ENCODE measurements at places on chromosomes 5 and 9. TPM values are rescaled to one million over a fixed set of nuclear protein-coding genes. Genes with fewer than 3 reads are reported as not detected.

DNA sequence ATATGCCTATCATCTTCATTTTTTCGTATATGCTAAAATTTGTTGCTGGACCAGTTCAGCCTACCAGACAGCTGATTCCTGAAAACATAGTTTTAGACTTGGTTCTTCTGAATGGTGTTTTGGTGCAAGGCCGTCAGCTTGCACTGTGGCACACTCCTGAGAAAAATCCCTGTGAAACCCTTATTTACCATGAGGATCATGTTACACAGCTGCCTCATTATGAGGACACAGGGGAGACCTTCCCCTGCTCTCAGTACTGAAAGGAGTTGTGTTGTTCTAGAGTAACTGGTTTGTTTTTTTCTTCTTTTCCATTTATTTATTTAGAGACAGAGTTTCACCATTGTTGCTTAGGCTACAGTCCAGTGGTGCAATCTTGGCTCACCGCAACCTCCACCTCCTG, 37.6 kb downstream of the MAST4 start:
- no peak for DNase-seq

GRCh38 chr5:56668996-56669395, 146.4 kb upstream of the MAP3K1 start:
- no peak for DNase-seq

Gene TMC1
- not detected for total RNA-seq

GRCh38 chr5:133029416-133029815, 3.1 kb upstream of the ZCCHC10 start:
- DNase-seq = no peak

Gene AGXT2
- total RNA-seq = not detected

DNA sequence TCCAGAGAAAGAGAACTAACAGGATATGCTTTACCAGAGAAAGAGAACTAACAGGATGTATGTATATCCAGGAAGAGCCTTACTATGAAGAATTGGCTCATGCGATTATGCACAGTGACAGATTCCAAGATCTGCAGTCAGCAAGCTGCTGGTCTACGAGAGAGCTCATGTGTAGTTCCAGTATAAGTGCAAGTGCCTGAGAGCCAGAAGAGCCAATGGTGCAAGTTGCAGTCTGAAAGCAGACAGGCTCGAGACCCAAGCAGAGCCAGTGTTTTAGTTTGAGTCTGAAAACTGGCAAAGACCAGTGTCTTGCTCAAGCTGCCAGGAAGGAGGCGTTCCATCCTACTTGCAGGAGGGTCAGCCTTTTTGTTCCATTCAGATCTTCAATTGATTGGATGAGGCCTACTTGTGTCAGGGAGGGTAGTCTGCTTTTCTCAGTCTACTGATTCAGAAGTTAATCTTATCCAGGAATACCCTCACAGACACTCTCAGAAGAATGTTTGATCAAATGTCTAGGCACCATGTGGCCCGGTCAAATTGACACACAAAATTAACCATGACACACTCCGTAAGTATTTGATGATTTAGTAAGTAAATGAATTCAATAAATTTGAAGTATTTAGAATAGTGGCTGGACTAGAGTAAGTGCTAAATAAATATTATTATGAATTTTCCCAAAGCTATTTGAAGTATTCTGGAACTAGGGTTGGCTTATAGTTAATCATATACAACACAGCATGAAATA, 372.1 kb upstream of the SGCD start:
- no peak for DNase-seq

GRCh38 chr5:177392765-177393164, 7.7 kb downstream of the PFN3 start:
- no peak for DNase-seq

Gene BTNL9
- not detected for total RNA-seq

Gene INSL4
- total RNA-seq = not detected

GRCh38 chr9:5460157-5460556, 9.8 kb downstream of the CD274 start:
- DNase-seq = no peak

Gene TTC39B
- 17.3 TPM for total RNA-seq

Gene CDH18
- total RNA-seq = not detected

Gene STPG3
- not detected for total RNA-seq

Gene ZNF300
- 2.8 TPM for total RNA-seq

DNA sequence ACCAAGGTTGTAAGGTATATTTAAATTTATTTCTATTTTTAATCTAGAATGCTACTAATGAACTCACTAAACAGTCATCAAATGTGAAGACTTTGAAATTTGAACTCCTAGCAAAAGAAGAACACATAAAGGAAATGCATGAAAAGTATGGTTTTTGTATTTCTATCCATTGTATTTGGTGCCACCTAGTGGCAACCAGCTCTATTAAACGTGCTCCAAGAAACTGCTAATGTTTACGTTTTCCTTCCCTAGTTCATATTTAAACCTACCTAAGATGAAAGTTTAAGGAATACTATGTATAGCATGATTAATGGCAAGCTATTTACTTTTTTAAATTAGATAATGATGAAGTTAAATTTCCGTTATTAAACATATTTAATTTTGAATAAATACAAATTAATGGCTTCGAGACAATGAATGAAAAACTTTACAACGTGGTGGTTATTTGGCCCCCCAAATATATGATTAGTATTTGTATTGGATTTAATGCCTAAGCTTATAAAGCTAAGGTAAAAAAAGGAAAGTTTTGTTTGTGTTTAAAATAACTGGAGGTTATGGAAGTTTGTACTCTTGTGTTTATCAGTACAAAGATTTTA, 115.9 kb upstream of the SH3GL2 start:
- no peak for DNase-seq

Gene KLHL3
- 10.8 TPM for total RNA-seq

DNA sequence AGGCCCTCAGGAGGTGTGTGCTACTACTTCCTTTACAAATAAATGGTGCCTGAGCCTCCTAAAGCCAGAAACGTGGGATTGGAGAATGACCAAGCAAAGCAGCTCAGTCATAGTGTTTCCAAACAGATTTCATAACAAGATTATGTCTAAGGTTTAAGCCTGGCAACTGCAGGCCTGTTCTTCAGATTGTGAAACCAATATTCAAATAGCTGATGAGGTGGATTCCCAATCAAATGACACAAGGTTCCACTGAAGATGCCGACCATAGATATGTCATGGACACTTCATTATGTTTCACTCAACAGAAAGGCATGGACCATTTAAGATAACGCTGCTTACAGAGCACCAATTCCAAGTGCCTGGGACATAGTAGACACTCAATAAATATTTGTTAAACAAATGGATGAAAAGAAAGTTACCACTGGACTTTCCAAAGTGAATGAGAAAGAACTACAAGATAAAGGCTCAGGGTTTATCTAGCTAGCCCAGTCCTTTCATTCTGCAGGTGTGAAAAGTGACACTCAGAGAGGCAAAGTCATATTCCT, 189.5 kb downstream of the ACTL7B start:
- no peak for DNase-seq

GRCh38 chr5:74367934-74368333, 272.6 kb downstream of the ENC1 start:
- no peak for DNase-seq

DNA sequence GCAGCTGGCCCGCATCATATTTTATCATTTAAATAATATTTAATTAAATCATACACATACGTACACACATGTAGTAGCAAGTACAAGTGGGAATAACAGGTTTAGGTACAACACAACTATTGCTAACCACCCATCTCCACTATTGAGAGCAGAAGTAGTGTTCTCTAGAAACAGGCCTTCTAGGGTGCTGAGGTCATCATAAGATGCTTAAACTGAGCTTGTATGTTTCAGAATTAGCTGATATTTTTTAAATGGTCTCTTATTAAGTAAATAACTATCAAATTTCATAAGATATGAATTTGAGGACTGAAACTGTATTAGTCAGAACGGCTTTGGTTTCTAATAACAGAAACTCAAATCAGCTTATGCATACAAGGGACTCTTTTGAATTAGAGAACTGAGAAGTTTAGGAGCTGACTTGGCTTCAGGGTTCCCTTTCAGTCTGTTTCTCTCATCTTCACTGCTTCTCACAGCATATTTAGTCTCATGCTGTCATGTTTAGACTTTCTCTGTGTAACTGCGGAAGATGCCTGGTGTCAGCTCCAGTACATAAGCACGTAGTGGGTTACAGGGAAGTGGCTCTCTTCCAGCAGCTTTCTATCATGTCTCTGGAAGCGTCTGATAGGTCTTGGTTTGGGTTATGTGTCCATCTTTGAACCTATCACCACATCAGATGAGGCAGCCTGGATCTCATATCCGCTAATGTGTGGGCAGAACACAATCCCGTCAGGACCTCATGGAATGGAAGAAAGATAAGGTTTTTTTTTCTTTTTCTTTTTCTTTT, 25.0 kb upstream of the OCLN start:
- no peak for DNase-seq

DNA sequence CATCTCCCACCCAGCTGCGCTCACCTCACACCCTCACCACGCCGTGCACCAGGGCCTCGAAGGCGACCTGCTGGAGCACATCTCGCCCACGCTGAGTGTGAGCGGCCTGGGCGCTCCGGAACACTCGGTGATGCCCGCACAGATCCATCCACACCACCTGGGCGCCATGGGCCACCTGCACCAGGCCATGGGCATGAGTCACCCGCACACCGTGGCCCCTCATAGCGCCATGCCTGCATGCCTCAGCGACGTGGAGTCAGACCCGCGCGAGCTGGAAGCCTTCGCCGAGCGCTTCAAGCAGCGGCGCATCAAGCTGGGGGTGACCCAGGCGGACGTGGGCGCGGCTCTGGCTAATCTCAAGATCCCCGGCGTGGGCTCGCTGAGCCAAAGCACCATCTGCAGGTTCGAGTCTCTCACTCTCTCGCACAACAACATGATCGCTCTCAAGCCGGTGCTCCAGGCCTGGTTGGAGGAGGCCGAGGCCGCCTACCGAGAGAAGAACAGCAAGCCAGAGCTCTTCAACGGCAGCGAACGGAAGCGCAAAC, 1.1 kb downstream of the POU4F3 start:
- no peak for DNase-seq

DNA sequence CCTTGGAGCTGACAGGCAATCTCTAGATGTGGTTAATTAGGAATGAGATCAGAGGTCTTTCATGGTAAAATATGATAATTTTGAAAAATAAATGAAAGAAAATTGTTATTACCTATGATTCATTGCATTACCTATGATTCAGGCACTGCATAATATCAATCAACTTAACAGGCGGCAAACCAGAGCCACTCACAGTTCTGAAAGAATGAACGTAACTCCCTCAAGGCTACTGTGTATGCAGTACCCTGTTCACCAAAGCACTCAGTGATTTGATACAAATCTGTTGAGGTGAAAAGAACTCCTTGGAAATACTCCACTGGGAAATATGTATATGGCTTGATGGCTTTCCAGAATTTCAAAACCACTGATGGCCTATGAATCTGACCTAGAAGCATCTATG, 398.9 kb downstream of the ACTL7B start:
- DNase-seq = no peak

- no peak for DNase-seq
Observed at GRCh38 chr9:89715318-89715858, 110.6 kb downstream of the GADD45G start.

Gene PCDHB3
- total RNA-seq = not detected

DNA sequence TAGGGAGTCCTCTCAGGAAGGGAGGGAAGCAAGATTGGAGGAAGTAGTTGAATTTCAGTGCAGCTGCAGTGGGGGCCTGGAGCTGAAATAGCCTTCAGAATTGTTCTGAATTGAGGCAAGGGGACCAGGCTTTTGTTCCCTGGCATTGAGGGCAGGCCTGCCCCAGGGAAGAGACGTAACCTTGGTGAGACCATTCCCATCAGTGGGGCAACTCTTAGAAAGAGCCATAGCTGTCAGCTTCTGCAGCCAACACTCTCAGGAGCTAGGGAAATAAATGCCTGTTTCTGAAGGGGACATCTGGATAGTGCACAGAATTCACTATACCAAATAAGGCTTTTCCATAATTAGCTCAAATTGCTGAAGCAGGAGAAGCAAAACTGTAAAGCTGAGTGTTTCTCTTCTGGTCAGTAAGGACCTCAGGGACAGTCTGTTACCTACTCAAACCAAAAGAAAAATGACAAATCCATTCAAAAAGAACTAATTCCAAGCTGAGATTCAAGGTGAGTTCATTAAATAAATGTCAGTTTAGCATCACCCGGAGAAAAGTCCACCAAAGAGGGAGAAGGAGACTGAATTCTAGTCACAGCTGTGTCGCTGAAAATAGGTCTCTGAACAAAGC, 44.0 kb downstream of the LYRM7 start:
- no peak for DNase-seq

- DNase-seq = no peak
Observed at GRCh38 chr5:125199373-125199772, 452.9 kb upstream of the ZNF608 start.

- peak; percentile 18 for DNase-seq
Observed at GRCh38 chr5:61306531-61307131, 25.4 kb upstream of the ZSWIM6 start.

- no peak for DNase-seq
Observed at GRCh38 chr9:90960941-90961340, 159.3 kb downstream of the SYK start.

DNA sequence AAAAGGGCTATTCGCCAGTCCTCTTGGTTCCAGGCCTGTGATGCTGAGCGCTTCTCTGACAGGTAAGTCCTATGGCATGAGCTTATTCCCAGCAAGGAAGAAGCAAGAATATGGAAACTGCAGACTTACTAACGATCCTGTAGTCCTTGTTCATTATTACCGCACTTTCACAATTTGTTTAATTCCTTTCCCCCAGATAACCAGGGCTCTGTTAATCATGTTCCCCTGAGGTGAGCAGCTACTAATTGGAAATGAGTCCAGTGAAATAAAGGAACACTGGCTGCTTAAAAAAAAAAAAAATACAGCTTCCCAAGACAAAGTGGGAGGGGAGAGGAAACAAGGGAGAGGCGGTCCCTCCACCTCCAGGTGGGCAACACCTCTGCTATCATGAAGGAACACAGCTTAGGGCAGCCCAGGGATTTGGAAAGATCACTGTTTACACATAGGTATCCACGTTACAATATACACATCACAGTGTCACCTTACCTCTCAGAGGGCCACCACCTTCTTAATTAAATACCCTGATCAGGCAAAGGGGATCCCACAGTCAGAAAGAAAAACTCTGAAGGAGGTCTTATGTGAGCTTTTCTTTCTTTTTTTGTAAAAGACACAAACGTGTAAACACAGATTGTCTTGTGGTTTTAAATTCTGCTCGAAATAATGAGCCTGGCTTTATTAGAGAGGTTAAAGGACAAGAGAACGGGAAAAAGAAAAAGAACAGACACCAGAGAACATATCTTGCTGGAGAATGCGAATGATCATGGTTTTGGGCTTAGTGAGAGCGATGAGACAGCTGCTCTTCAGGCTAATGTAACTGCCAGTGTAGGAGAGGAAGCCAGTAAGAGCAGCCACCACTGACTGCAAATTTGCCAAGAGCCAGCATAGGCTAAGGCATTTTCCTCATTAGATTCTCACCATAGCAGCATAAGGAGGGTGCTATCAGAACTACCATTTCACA, 258.6 kb downstream of the CRB2 start:
- DNase-seq = no peak

DNA sequence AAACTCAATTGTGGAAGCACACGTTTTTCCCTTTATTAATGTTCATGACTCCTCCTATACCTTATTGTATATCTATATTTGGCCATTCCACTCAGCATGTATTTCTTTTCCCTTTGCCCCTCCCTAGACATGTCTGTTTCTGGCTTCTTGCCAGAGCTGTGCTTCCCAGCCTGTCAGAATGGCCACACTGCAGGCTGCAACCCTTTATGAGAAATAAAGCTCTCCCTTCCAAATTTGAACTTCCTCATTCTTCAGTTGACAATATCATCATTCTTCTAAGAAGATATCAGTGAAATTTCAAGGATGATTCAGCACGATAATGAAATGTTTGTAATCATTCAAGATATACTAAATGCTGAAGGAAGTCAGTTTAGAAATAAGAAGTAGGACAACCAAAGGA, 107.6 kb upstream of the PRSS3 start:
- DNase-seq = no peak

Data from activated naive CD8-positive, alpha-beta T cell treated with anti-CD3 and anti-CD28 coated beads for 36 hours (primary cell).